ENCODE measurements at places on chromosomes 13 and 19. TPM values are rescaled to one million over a fixed set of nuclear protein-coding genes. Genes with fewer than 3 reads are reported as not detected.

Gene MBD3L2
- not detected for total RNA-seq

Gene CASP14
- total RNA-seq, result not detected

Gene CARD8
- total RNA-seq, result 125 TPM

Gene ETV2
- 2.1 TPM for total RNA-seq

Gene PLIN5
- total RNA-seq, result not detected

Gene ADM5
- 7.3 TPM for total RNA-seq

Gene SHANK1
- not detected for total RNA-seq

Gene NLRP4
- total RNA-seq, result not detected

Gene ZNF792
- total RNA-seq, result 4.5 TPM

Gene SULT2B1
- total RNA-seq, result not detected

Gene RTBDN
- not detected for total RNA-seq

Gene TYROBP
- not detected for total RNA-seq

Gene FCHO1
- 36.9 TPM for total RNA-seq

Gene CLEC4M
- not detected for total RNA-seq

Gene KHSRP
- 471 TPM for total RNA-seq

Gene CCDC169
- not detected for total RNA-seq

Gene ZSCAN4
- total RNA-seq, result not detected

Gene KLK11
- total RNA-seq, result not detected

Gene ZNF563
- total RNA-seq, result 3.5 TPM

Gene ZNF835
- total RNA-seq, result 3.0 TPM
